Prostate gland (tissue), 2 donors: ENCODE measurements at places on chromosomes 3 and 15.

GRCh38 chr3:106683953-106684620 is 693.2 kb upstream of the CCDC54 start:
- no peak for DNase-seq

GRCh38 chr15:99114511-99115299 is 9.8 kb downstream of the SYNM start:
- DNase-seq: no peak

DNA sequence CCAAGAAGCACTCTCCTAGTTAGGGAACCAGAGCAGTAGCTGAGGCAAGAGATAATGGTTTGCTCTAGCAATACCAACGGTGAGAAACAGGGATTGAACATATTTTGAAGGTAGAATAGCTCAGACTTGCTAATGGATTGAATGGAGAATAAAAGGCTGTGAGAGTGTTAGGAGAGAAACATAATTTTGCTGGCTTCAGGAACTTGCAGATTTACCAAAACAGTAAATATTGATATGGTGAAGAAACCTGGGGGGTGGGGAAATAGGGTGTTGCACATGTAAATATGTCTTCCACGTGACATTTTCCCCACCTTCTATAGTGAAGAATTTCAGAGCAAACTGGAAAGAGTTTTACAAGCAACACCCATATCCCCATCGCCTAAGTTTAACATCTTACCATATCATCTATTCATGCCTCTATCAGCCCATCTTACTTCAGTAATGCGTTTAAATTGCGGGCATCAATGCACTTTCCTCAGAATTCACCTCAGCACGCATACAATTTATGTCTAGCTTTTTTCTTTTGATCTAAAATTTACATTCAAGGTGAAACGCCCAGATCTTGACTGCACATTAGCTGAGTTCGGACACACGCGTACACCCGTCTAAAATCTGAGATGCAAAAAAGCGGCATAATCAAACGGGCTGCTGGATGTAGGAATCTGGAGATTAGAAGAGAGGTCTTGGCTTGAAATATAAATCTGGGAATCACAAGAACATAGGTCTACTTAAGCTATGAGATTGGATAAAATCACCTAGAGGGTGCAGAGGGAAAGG is 891 bp upstream of the NR1D2 start:
- no peak for DNase-seq

DNA sequence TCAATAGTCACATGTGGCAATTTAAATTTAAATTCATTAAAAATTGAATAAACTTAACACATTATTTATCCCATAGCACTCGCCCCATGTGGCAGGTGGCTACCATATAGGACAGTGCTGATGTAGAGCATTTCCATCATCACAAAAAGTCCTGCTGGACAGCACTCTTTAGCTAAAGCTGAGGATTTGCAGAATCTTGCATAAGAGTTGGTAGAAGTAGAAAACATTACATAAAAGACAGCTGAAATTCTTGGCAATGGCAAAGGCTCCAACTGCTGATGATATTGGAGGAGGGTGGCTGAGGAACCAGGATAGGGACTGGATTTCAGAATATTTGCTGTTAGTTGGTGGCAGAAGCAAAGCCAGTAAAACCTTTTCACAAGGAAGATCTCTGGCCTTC is 230.7 kb upstream of the SATB1 start:
- no peak for DNase-seq
